GM18507 (cell line): ENCODE measurements at places on chromosomes 2 and 18.

- DNase-seq, result no peak
Observed at GRCh38 chr2:214069254-214069653, 341.6 kb upstream of the VWC2L start.

GRCh38 chr2:1766425-1766824 is 22.1 kb upstream of the PXDN start:
- DNase-seq, result no peak

DNA sequence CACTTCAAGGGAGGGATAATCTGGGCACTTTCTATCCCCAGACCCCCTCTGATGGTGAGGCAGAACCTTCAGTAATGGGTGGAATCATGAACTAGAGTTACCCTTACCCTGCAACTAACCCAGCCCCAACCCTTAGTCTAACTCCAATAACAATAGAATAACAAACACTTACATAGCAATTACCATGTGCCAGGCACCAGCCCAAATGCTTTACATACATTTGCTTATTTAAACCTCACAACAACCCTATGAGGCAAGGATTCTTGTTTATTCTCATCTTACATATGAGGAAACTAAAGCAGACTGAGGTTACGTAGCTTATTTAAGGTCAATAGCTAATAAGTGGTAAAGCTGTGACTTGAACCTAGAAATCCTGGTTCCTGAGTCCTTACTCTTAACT is 132.8 kb downstream of the CYP26B1 start:
- no peak for DNase-seq

DNA sequence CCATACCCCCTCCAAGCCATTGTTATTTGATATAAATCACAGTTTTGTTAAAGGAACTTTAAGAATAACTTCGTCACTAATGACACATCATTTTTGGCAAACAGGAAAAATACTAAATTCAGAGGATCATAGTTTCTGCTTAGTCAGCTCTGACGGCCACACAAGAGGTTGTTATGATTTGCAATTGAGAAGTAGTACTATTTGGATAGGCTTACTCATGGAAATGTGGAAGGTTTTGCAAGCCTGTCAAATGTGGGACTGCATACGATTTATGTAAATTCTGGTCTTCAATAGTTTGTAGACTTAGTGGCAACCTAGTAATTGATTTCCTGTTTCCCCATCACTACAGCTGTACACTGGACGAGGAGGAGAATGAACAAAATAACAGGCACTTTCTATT is 108.1 kb downstream of the ARHGEF33 start:
- DNase-seq, result no peak

GRCh38 chr2:62578803-62579640 is 73.0 kb upstream of the TMEM17 start:
- no peak for DNase-seq
